ENCODE measurements at places on chromosomes 6 and 20.

DNA sequence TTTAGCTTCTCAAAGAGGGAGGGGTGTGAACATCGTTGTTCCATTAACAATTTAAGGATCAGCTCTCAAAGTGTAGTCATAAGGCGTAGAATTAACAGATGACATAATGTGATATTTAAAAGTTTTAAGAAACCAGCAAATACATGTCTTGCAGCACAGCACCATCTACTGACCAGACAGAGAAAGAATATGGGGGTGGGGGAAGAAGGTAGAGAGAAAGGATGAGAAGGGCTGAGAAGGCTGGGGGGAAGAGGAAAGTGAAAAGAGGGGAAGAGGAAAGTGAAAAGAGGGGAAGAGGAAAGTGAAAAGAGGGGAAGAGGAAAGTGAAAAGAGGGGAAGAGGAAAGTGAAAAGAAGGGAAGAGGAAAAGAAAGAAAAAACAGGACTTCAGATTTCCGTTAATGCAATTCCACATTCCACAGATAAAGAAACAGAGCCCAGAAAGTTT is 80.9 kb downstream of the HAO1 start:
- DNase-seq = no peak

- no peak for DNase-seq
Measured at GRCh38 chr6:132495604-132496079, 17.3 kb downstream of the STX7 start.

DNA sequence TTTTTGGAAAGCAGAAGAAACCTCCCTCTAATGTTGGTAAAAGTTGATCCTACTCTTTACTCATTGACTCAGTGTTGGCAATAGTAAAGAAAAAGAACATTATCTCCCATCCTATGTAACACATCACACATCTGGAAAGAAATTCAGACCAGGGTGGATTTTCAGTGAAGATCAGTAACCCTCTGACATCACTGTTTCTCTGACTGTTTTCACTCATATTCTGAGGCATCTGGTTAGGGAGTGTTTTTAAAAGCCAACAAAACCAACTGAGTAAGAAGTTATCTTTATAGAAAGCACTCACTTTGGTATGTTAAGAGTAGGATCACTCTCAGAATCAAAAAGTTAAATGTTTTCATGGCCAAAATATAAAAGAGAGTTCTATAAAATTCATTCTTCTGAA is 143.6 kb downstream of the DST start:
- no peak for DNase-seq

DNA sequence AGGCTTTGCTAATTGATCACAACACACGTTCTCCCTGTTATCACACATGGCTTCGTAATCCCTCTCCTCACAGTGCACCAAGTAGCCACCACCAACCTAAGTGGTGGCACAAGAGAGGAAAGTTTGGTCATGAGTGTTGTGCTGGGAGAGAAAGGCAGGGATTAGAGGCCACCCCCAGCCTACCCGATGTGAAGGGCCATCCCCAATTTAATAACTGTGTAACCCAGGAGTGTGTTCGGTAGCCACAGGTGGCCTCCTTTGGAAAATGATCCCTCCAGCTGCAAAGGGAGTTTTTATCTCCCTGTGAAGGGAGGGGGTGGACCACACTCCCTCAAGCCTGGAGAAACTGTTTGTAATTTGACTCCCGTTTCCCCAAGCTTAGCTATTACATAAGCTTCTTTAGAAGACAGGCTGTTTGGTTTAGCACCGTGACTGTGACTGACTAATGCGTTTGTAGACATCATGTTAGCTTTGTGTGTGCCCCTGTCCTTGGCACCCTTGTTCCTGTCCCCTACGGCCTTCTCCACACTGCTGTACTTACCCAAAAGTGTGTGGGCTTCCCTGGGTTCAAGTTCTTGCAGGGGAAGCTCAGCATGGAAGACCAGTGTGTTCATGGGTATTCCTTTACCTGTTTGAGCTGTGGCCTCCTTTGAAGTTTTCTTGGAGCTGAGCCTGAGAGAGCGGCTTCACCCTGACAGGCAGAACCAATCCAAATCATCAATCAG is 20.6 kb downstream of the PPP1R16B start:
- no peak for DNase-seq

DNA sequence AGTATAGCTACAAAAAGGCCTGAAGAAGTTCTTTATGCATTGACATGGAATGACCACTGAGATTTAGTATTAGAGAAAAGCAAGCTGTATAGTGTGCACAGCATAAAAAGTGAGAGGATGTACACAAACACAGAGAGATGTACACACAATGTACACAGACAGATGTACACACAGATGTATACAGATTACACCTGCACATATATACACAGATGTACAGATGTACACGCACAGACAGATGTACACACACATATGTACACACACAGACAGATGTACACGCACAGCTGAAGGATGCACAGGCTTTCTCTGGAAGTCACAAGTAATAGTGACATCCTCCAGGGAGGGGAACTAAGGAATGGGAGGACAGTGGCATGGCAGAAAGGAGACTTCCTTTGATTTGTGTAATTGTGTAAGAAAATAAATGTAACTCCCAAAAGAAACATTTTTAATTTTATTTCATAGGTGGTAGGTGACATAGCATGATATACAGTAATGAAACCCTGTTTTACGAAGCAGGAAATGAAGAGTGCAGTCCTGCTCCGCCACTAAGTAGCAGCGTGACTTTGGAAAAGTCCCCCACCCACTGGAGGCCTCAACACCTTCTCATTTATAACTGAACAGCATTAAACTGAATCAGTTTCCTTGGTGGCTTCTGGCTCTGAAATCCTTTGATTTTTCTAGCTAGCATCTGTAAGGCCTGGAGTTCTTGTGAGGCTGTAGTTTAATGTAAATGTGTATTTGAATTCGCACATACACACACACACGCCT is 14.1 kb downstream of the NFATC2 start:
- DNase-seq = no peak

- DNase-seq = no peak
Measured at GRCh38 chr6:43900916-43901732, 131.1 kb downstream of the VEGFA start.

- DNase-seq = no peak
Measured at GRCh38 chr6:130076512-130076911, 58.1 kb downstream of the L3MBTL3 start.

DNA sequence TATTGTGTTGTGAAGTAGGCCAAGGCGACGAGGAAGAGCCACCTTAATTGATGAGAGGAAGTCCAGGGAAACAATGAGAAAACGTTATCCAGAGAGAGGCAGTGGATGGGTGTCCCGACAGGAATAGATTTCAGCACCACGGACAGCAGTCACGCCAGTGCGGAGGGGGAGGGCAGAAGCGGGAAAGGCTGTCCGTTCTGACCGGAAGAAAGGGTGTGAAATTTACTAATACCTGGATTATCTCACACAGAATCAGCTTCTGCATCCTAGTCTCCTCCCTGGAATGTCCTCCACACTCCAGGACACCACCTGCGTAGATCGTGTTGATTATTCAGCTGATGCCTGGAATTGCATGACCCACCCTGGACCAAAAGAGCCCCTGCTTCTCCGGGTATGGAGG is 7.4 kb upstream of the BPIFA3 start:
- DNase-seq = peak; percentile 8

- DNase-seq = no peak
Measured at GRCh38 chr6:76867182-76867581, 596.1 kb downstream of the HTR1B start.

DNA sequence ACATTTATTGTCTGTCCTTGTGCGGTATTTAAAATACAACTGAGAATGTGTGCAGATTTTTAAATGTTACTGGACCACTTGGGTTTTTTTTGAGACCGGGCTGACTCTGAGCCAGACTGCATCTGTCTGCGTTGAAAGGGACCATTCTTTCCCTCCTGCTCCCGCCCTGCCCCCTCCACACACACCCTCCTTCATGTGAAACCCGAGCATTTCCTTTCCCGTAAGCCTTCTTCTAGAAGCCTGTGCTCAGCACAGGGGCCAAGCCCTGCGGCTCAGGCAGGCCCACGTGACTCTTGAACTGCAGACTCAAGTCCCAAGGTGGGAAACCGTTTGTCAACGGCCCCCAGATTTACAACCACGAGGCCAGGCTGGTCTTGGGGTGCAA is 82.7 kb upstream of the FOXC1 start:
- peak; percentile 38 for DNase-seq

GRCh38 chr6:108968325-108969316 is 120.4 kb downstream of the ARMC2 start:
- no peak for DNase-seq

GRCh38 chr20:57682184-57683101 is 27.4 kb downstream of the PMEPA1 start:
- no peak for DNase-seq

DNA sequence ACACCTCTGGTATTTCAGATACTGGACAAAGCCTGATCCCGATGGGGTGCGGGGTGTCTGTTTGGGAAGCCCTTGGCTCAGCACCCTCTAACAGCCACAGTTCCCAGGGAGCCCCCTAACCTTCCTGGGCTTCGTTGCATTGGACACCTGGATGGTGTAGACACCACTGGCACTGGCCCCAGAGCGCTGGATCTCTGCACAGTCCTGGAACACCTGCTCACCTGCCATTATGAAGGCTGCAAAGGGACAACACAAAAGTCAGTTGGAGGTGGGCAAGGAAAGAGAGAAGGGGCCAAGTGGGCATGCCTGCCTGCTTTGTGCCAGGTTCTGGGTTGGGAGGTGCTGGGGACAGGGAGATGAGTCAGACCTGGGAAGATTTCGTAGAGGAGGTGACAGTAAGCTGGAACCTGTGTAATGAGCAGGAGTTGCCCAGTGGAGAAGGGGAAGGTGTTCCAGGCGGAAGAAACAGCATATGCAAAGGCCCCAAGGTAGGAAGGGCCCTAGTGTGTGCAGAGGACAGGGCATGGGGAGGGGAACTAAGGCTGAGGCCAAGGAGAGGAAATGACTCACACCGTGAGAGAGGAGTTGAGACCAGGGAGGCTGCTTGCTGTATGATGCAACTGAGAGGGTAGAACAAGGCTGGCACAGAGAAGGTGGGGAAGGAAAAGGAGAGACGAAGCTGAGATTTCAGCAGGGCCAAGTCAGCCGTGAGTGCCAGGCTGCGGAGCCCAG is 34.9 kb downstream of the ANGPT4 start:
- DNase-seq = no peak

DNA sequence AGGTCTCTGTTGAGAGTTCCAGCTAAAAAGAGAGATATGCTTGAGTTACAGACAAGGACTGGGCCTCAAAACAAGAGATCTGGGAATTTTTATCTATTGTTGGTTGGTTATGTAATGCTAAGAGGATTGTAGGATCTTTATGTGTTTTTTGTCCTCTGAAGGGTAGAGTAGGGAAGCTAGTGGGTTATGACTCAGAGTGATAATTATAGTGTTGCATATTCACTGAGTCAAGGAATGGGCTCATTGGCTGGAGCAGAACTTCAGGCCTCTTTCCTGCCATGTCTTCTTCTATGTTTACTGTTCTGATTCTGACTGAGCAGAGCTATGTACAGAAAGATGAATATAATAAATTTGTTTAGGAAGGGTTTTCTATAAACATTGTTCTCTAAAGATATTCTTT is 66.1 kb upstream of the NOX3 start:
- no peak for DNase-seq

DNA sequence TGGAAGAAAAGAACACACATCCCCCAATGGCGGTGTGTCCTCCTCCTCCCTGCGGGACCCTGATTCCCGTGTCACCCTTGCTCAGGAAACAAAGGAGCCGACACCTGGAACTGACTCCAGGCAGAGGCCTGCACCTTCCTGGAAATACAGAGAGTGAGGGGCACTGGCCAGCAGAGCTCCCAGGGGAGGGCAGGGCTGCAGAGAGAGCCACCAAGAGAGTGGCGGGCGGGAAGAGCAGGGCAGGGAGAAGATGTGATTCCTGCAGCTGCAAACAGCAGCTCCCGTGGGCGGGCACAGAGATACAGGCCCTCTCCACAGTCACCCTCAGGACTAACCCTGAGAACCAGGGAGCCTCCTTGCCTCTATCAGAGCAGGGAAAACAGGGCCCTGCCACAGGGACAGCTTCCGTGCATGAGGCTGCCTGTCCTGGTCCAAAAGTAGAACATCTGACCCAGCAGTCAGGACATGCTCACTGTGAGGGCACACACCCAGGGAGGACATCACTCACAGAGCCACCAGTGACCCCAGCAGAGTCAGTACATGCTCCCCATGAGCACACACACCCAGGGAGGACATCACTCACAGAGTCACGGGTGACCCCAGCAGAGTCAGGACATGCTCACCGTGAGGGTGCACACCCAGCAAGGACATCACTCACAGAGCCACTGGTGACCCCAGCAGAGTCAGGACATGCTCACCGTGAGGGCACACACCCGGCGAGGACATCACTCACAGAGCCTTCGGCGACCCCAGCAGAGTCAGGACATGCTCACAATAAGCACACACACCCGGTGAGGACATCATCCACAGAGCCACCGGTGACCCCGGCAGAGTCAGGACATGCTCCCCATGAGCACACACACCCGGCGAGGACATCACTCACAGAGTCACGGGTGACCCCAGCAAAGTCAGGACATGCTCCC is 193.1 kb downstream of the DLL1 start:
- DNase-seq = no peak

GRCh38 chr6:35049156-35049735 is 91.9 kb downstream of the TCP11 start:
- no peak for DNase-seq

DNA sequence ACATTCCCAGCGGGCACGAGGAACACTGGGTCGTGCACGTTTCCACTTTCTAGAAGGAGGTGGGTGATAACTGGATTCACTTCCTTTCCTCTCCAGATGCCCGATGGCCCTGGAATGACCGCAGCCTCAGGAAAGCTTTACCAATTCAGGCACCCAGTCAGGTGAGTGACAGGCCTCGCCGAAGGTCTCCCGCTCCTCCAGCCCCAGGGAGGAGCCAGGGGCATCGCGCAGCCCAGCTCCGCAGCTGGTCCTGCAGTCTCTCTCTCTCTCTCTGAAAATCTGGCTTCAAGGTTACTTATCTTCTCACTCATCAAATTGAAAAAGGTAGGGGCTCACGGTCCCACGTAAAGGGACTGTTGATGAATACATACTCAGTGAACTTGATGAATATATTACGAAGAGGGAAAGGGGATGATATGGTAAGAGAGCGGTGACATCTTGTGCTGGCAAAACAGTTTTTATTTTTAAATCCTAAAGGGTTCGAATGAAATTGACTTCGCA is 891 bp downstream of the RIPPLY2 start:
- DNase-seq = no peak

- DNase-seq = no peak
Measured at GRCh38 chr6:140208286-140208685, 833.8 kb upstream of the CITED2 start.

DNA sequence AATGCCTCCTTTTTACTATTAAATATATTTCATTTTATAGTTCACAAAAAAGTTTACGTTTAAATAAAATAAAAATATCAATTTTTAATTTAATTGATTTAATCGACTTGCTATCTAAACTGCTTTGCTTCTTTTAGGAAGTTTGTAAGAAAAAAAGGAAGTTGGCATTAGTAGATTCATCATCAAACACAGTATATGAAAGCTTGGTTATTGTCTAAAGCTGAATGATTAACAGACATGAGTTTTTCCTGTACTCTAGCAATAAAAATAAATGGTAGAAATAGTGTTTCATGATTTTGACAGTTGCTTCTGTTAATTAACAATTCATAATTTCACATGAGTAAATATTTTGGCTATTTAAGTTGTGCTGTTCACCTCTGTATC is 1285.5 kb upstream of the GJE1 start:
- DNase-seq = no peak

GRCh38 chr6:40753675-40754448 is 166.7 kb upstream of the LRFN2 start:
- no peak for DNase-seq

Data from AG09319 (cell line).